ENCODE measurements at places on chromosomes 2 and 18.

DNA sequence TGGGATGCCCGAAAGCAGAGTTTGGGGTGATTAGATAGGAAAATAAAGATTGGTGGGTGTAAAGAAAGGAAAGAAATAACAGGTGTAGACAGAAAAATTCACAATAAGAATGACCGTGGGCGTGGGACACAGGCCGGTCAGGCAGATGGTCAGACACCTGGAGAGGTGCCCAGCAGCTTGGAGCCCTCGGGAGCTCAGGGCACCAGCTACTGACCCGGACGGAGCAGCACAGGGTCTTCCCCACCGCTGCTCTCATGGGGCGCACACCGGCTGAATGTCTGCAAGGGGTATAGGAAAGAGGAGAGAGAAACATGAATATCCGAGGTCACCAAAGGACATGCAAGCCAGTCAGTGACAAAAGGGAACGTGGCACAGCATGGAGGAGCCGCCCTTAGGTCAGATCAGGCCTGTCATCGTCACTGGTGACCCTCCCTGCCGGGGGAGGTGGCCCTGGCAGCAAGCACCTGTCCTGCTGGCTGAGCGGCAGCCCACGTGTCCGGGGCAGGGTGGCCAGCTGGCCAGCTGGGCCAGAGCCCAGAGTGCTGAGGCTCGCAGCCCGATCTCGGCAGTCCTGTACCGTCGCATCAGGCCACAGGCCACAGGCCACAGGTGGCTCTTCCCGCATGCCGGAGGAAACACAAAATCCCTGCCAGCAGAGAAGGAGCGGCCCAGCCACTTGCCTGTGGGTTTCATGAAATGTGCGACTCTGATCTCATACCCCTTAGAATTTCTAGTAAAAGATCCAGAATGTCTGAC lies 112.0 kb upstream of the NDUFV2 start:
- DNase-seq, result no peak

DNA sequence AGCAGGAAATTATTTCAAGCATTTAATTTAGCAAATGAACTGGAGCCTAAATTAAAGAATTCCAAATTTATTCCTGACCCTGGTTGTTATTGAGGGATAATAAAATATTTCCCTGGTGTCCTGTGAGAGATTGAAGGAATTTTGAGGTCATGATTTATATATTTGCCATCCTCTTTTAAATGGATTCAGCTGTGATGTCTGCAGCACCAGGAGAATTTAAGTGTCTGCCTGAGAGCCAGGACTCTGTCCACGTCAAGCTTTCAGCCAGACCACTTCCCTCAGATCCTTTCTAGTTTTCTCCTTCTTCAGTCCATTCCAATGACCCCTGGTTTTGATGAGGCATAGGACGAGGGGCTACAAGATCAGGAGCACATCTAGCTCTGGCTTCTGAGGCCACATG lies 59.9 kb downstream of the INO80C start:
- no peak for DNase-seq

- no peak for DNase-seq
Observed at GRCh38 chr2:241991299-241991698, 121.8 kb downstream of the RTP5 start.

DNA sequence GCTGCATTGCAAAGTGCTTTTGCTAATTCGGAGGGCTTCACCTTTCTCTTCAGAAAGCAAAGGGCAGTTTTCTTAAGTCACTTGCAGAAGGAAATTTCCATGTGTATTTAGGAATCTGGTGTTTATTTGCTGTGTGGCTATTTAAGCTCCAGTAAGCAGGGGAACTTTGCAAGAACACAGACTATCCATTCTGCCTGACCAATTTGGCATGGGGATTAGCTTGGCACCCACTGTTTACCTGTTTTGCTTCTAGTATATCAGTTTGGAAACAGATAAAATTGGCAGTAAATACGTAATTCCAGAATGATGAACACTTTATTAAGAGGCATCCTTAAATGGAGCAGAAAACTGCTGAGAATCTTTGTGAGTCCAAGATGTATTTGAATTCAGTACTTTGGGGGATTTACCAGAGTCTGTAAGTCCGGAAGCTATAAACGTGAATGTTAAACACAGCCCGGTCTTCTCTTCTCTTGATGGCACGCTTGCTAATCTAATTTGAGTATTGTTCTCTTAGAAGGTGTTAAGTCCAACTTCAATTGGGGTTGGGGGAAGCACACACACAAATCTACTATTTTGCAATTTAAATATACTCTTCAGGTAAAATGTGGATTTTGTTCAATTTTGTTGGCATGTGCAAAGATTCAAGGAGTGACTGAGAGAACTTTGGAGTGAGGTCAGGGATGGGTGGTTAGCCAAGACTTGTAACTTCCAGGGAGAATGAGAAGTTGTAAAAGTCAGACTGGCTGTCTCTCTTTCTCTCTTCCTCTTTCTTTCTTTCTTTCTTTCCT lies 650 bp downstream of the ACKR3 start:
- no peak for DNase-seq

DNA sequence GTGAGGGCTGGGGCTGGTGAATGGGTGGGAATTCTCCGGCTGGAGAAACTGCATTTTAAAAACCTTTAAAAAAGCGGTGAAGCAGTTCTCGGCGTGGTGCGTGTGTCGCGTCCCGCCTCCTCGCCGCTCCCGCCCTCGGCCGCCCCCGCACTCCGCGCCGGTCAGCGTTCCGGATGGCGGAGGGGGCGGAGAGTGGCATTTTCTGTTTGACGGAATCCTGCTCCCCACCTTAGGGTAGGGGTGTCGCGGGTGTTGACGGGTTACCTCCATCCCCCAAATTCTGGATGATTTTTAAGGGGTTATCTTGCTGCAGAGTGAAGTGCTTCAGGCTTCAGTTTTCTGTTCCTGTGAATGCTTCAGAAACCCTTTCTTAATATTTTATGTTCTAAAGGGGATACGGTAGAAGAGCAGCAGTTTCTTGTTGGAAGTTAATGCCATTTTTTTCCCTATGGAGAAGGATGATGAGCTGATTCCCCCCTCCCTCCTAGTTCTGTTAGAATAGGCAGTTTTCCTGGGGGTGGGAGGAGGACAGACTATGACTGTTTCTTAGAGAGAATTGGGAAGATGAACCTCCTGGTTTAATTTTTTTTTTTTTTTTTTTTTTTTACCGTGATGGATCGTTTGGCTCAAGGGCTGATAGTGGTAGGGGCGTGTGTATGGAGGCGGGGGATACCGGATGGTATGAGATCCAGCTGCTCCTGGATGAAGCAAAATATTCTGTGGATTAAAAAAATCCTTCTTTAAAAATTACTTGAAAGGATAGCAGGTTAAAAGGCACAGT lies 756 bp downstream of the ABI2 start:
- DNase-seq, result peak; percentile 59

GRCh38 chr2:217632043-217632442 lies 370.8 kb downstream of the TNS1 start:
- DNase-seq, result no peak

GRCh38 chr2:43361286-43361685 lies 134.9 kb upstream of the ZFP36L2 start:
- DNase-seq, result no peak

- no peak for DNase-seq
Observed at GRCh38 chr2:205845446-205845845, 163.1 kb downstream of the NRP2 start.

- no peak for DNase-seq
Observed at GRCh38 chr2:135055182-135055786, 3.2 kb downstream of the RAB3GAP1 start.

- no peak for DNase-seq
Observed at GRCh38 chr2:96587843-96588242, 50.3 kb downstream of the KANSL3 start.

- no peak for DNase-seq
Observed at GRCh38 chr2:143158551-143159485, 29.6 kb downstream of the ARHGAP15 start.

GRCh38 chr18:55189972-55190371 lies 230.7 kb upstream of the CCDC68 start:
- DNase-seq, result no peak

GRCh38 chr2:236959876-236960275 lies 125.8 kb upstream of the COPS8 start:
- DNase-seq, result no peak

GRCh38 chr2:108288534-108289106 lies at the start of gene SULT1C2:
Gene SULT1C2, plus strand, starts transcription at chr2:108288895. Its CDS starts 4,773 bp downstream, at chr2:108293668.
- no peak for DNase-seq

DNA sequence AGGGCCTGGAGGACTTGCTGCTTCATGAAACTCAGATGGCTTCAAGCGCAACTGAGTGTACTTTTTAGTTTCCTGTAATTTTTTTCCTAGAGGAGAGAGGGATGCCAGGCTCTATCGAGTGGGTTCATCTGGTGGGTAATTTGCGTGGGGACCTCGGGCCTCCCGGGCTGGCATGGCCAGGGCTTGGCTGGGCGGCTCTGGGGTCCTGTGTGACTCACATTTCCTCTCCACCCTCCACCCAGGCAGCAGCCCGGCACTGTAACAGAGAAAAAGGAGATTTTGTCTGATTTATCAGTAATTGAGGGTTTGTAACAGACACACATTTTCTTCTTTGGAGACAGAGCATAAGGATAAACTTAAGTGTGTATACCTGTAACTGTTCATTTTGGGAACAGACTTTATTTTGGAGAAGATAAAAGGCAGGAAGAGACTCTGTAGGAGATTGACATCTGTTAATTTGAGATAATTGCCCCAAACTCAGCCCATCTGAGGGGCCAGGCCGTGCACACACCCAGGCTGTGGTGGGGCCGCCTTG lies 64.3 kb downstream of the NFATC1 start:
- DNase-seq, result no peak

GRCh38 chr2:97011977-97012569 lies 25.7 kb upstream of the FAM178B start:
- DNase-seq, result no peak

DNA sequence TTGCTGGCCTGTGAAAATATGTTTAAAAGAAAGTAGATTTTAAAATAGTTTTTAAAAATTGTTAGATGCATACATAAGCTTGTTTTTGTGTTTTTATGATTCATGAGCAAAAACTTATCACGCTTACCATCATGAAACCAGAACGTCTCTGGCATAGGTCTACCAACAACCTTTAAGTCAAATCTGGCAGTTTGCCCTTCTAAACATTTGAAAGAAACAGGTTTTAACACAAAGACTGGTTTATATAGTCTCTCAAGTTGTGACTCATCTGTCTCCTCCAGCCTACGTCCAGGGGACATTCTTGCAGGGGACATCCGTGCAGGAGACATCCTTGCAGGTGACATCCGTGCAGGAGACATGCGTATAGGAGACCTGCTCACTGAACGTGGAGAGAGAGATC lies 29.6 kb downstream of the TTN start:
- no peak for DNase-seq

- no peak for DNase-seq
Observed at GRCh38 chr2:108579623-108580022, 45.4 kb downstream of the LIMS1 start.

GRCh38 chr2:217438821-217439220 lies 564.0 kb downstream of the TNS1 start:
- no peak for DNase-seq

GRCh38 chr18:22152093-22152492 lies 17.3 kb upstream of the GATA6 start:
- DNase-seq, result no peak

Data from mesothelial cell of epicardium (in vitro differentiated cells).